HFFc6 (cell line): ENCODE measurements at places on chromosomes 1 and 21. TPM values are rescaled to one million over a fixed set of nuclear protein-coding genes. Genes with fewer than 3 reads are reported as not detected.
A peak's percentile ranks its signal among the peaks of the same experiment; 100 is the strongest.

DNA sequence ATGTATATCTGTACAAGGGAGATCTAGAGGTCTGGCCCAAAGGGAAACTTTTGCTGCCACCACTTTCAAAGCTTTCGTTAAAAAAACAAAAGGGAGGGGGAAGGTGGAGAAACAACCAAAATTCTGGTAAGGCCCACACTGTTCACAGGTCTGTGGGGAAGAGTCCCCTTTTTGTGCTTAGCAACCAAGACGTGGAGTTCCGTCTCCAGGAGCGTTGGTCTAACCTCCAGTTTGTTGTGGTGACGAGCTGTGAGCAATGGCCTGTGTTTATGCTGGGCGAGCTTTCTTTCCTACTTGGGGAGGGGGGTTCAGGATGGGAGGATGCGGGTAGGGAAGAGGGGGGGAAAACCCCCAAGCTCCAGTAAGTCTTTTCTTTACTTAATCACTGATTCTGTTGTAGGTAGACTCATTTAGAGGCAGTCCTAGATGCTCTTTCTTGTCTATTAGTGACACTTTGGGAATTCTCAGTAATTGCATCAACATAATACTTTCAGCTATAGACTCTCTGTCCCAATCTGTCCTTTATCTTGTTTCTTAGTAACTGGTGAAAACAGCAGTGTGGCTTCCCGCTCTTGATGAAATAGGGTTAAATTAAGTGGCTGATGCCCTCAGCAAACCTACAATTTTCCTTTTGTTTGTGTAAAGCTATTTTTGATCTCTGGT lies 1.5 kb downstream of the HIPK1 start:
- peak; percentile 82 for DNase-seq

DNA sequence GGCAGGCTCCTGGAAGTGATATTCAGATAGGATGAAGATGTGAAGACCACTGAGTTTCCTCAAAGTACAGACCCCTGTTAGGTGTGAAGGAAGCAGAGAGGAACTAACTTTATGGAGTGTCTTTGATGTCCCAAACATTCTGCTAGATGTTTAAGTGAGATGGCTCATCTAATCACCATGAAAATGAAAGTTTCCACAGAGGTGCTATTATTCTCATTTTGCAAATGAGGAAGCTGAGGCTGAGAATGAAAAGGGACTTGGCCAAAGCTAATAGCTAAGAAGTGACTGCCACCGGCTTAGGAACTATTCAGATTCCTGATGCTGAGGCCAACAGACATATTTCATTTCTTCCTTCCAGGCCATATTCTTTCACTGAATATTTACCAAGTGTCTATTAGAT lies 45.9 kb upstream of the WLS start:
- DNase-seq, result no peak

DNA sequence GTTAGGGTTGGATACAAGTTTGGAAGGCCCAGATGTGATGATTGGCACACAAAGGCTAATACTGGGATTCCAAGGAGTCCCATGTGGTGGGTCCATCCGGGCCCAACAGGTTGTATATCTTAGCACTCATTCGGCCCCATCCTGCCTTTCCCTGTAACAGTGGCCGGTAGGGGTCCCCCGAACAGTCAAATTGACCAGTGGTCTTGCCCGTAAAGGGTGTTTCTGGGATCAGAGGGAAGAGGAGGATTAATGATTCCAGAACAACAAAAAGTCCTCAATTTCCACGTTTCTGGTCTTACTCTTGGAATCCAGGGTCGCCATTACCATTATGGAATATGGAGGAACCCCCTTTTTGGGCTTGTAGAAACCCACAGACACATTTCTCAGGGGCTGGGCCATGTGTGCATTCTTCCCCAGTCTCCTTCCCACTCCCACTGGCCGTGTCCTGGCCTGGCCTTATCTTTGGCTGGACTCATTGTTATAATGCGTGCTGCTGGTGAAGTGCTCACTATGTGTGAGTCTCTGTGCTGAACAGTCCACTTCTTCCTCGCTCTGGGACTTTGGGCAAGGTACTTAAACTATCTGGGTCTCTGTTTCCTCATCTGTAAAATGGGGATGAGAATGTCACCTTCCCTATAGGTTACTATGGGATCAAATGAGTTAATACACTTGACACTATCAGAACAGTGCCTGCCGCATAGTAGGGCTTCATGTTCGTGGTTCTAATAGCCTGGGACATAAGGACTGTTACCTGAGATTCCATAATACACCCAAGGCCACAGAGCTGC lies 161.8 kb downstream of the DYRK1A start:
- no peak for DNase-seq

DNA sequence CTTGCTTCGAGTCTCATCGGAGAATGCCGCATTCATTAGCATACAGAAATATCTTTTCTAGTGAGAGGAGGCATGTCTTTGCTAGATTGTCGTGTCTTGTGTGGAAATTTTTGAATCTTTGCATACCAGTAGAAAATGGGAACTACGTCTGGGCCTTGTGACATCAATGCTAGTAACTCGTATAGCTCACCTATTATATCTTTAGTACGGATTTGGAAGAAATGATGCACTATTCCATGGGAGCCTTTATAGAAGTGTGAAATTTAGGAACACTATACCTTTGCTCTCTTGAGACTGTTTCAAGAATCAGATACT lies 835 bp downstream of the UHMK1 start:
- no peak for DNase-seq

The KIF21B gene
- not detected in 3 replicates for total RNA-seq

GRCh38 chr1:231879296-231879695 lies 252.7 kb downstream of the DISC1 start:
- DNase-seq, result no peak

The MYOC gene
- total RNA-seq, result not detected in 3 replicates

DNA sequence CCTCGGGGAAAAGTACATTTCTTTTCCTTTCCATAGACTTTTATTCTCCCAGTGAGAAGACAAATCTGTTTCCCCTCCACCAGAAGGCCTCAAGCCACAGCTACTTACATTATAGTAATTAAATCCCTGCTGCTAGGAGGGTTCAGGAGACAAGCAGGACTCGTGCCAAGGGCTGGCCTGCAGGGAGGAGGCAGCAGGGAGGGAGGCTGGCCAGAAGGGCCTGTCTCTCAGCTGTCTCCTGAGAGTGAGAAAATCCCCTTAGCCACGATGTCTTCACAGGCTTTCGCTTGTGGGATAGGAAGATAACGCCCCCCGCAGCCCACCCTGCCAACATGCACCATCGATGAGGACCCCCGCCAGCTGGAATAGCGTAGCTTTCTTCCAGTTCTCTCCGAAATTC lies 14.0 kb downstream of the KCNN3 start:
- DNase-seq, result no peak

GRCh38 chr1:85494904-85495266 lies 29.9 kb upstream of the DDAH1 start:
- DNase-seq, result no peak

The OR2L5 gene
- total RNA-seq, result not detected in 3 replicates

- DNase-seq, result no peak
Measured at GRCh38 chr21:46604329-46604974, 430 bp downstream of the S100B start.

The HPCA gene
- not detected in 3 replicates for total RNA-seq

- DNase-seq, result no peak
Measured at GRCh38 chr1:37845049-37845646, 14.2 kb downstream of the MTF1 start.

The CALML6 gene
- 0.39 to 0.69 TPM (median 0.48 TPM) in 3 replicates for total RNA-seq

- DNase-seq, result no peak
Measured at GRCh38 chr1:184291701-184292100, 95.1 kb upstream of the C1orf21 start.

DNA sequence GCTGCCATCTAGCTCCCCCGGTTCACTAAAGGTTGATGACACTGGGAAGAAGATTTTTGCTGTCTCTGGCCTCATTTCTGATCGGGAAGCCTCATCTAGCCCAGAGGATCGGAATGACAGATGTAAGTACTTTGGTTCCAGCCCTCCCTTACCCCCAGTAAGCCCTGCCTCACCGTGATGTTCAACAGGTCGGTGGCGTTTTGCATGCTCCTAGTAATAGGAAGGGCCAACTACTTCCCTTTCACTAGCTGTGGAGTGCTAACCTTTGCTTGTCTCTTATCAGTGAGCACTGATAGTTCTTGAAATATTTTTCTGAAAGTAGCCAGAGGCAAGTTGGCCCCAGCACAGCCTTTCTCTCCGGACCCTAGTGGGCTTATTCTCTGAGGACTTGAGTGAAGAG lies 7.5 kb downstream of the RNF220 start:
- DNase-seq, result no peak

- DNase-seq, result no peak
Measured at GRCh38 chr1:167798952-167799351, 77.2 kb downstream of the MPZL1 start.

DNA sequence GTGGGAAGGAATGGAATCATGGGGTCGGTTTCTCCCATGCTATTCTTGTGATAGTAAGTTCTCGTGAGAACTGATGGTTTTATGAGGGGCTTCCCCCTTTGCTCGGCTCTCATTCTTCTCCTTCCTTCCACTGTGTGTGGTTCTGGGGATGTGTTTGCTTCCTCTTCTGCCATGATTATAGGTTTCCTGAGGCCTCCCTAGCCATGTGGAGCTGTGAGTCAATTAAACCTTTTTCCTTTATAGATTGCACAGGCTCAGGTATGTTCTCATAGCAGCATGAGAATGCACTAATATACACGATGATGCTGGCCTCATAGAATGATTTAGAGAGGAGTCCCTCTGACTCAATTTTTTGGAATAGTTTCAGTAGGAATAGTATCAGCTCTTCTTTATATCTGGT lies 195.4 kb upstream of the IVNS1ABP start:
- DNase-seq, result no peak

DNA sequence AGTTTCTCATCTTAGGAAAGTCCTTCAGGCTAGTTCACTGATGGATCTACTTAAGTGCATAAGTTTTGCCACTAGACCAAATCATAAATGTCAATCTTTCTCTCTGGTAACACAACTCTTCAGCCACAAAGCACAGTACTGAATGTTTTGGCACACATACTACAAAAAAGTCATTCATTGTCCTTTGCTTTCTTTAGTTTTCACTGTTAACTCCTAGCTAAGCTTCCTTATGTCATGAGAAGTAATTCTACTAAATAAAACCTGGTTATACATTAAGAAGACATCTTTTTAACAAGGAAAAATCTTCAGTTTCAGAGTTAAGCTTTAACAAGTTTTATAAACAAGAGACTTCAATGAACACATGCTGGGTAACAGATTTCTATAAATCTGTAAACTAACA lies 379.2 kb upstream of the NFIA start:
- DNase-seq, result no peak

DNA sequence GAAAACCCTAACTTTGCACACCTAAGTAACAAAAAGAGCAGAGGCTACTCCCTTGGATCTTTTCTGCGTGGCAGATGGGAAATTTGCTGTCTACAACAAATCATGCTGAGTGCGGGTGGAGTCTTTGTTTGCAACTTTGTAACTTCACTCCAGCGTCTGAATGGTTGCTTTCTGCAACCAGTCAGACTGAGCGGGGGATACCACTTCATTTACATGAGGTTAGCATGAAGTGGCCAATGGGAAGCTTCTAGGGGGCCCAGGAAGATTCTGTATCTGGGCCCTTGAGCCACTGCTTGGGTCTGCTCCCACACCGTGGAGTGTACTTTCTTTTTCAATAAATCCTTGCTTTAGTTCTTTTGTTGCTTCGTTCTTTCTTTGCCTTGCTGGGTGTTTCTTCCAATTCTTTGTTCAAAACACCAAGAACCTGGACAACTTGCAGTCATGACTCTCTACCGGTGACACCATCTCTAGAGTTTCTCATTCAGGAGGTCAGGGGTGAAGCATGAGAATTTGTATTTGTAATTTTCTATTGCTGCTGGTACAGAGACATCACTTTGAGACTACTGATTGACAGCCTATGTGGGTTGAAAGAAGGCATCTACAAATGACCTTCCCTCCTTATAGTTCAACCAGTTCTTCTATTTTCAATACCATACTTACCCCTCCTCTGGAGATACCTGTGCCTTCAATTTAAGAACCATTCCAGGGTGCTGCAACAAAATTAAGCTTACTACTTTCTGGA lies 55.8 kb upstream of the RC3H1 start:
- no peak for DNase-seq

- DNase-seq, result no peak
Measured at GRCh38 chr1:4046836-4047461, 146.9 kb upstream of the C1orf174 start.

The FAAH gene
- 0.21 to 0.42 TPM (median 0.30 TPM) in 3 replicates for total RNA-seq

The CD2 gene
- total RNA-seq, result not detected in 3 replicates

- DNase-seq, result peak; percentile 53
Measured at GRCh38 chr1:181423301-181423918, 59.9 kb upstream of the CACNA1E start.

DNA sequence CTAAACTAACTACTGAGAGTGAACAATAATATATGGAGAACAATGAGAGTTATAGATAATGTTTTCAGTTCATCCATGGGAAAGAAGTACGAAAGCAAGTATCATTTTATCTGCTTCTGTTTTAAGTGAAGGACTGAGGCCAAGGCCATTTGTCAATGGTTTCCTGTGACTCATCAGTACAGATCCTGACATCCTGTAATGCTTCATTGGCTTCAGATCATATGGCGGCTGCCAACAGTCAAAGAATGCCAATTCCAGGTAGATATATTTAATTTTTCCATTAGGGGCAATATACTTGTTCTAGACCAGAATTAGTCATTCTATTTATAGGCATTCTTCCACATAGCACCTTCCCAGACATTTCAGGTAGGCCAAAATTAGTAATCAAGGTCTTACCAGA lies 97.3 kb downstream of the USH2A start:
- DNase-seq, result no peak

DNA sequence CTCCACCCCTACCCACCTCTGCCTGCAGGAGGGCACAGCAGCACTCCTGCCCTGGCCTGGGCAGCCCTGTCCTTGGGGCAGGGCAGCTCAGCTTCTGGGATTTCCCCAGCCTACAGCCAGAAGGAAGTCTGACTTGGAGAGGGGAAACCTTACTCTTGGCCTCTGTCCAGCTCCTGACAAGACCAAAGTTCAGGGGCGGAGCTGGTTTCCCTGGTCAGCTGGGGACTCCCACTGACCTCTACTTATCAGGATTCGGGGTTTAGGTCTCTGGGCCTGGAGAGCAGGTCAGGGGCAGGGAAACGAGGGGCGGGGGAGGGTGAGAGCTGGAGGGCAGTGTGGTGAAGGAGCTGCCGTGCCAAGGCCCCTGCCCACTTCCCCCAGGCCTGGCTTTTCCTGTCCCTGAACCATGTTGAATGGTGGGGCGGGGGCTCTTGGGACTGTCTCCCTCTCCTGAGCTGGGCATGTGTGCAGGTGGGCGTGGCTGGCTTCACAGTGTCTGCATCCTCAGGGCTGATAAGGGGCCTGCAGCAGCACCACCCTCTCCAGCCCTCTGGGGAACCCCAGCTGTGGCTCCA lies 16.8 kb upstream of the ETV3 start:
- DNase-seq, result no peak

DNA sequence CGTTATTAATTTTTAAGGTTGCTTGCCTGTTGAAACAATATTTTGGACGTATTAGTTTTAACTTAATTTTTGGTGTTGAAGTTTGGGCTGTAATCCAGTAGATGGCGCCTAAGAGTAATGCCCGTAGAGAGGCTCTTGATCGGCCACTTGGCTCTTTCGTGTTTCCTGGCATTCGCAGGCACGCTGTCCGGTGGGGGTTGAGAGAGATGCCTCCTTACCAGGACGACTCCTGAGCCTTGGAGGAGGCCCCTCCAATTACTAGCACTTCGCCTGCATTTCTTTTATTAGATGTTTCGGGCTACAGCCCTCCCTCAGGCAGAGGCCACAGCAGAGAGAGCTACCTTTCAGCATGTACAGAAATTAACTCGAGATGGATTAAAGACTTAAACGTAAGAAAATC lies 12.0 kb downstream of the OR2M4 start:
- DNase-seq, result peak; percentile 5

- no peak for DNase-seq
Measured at GRCh38 chr1:23358310-23358875, 11.2 kb downstream of the ZNF436 start.

The TYW3 gene
- total RNA-seq, result 21.9 to 28.3 TPM (median 25.0 TPM) in 3 replicates

The GCSAML gene
- not detected in 3 replicates for total RNA-seq

GRCh38 chr1:172323686-172324085 lies 96.8 kb upstream of the C1orf105 start:
- DNase-seq, result no peak
